ENCODE measurements at places on chromosomes 11 and 22.
A peak's percentile ranks its signal among the peaks of the same experiment; 100 is the strongest.

- DNase-seq, result no peak
These were observed 49.8 kb downstream of the SGSM1 start for GRCh38 chr22:24855794-24856193.

GRCh38 chr11:17395554-17395961, 7.1 kb upstream of the KCNJ11 start:
- no peak for DNase-seq

- DNase-seq, result no peak
These were observed 110.1 kb upstream of the TTC12 start for GRCh38 chr11:113204280-113204679.

DNA sequence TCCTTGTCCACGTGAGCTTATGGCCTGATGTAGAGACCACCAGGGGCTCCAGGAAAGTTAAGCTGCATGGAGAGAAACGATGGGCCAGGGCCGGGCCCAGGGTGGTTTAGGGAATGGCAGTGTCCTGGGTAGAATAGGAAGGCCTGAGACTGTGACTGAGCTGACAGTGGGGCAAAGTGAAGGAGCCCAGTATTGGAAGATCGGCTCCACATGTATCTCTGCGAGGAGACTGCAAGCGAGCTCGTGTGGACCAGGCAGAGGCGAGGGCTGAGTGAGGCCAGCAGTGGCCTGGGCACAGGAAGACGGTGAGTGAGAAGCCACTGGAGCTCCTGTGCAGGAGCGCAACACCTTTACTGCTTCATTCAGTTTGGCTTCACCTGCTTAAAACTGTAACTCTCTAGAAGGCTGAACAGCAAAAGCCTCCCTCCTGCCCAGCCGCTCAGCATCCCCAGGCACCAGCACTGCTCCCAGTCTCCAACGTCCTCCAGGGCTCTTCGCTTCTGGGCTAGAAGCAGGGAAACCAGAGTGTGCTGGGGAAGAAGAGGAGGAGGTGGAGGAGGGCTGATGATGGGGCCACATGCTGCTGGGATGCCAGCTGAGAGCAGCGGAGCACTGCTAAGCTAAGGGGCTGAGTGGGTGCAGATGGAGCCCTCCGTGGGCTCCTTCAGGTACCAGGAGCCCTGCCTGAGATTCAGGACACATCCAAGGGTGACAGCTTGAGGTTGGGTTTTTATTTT, 13.5 kb downstream of the TCIRG1 start:
- no peak for DNase-seq

- no peak for DNase-seq
These were observed 89.0 kb downstream of the RRAS2 start for GRCh38 chr11:14269692-14270573.

GRCh38 chr22:23053912-23054530, 16.3 kb upstream of the GNAZ start:
- DNase-seq, result no peak

- DNase-seq, result no peak
These were observed 46.7 kb upstream of the SLC1A2 start for GRCh38 chr11:35466058-35466457.

GRCh38 chr11:76380159-76380976, 564 bp downstream of the THAP12 start:
- DNase-seq, result peak; percentile 67

DNA sequence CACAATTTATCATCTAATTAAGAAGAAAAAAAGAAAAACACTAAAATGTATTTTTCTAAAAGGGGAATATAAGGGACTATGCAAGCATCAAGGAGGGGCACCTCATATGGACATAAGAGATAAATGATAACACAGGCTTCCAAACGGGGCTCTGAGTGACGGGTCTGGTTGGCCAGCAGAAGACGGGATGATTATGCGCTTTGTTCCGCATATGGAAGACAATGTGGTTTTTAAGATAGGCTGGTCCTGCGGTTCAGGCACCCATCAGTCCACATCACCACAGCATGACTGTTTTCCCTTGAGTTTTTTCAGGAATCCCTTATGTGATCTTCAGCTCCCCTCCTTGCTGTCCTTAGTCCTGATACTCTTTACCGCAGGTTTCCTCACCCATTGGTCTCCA, 404.6 kb downstream of the OPCML start:
- DNase-seq, result no peak

- no peak for DNase-seq
These were observed 32.0 kb upstream of the NUP50 start for GRCh38 chr22:45131749-45132148.

All from activated CD4-positive, alpha-beta T cell treated with anti-CD3 and anti-CD28 coated beads, Interleukin-2, amount 50 U/mL, for 48 hours (primary cell).